M059J (cell line): ENCODE measurements at places on chromosomes 13 and 19. TPM values are rescaled to one million over a fixed set of nuclear protein-coding genes. Genes with fewer than 3 reads are reported as not detected.
A peak's percentile ranks its signal among the peaks of the same experiment; 100 is the strongest.

DNA sequence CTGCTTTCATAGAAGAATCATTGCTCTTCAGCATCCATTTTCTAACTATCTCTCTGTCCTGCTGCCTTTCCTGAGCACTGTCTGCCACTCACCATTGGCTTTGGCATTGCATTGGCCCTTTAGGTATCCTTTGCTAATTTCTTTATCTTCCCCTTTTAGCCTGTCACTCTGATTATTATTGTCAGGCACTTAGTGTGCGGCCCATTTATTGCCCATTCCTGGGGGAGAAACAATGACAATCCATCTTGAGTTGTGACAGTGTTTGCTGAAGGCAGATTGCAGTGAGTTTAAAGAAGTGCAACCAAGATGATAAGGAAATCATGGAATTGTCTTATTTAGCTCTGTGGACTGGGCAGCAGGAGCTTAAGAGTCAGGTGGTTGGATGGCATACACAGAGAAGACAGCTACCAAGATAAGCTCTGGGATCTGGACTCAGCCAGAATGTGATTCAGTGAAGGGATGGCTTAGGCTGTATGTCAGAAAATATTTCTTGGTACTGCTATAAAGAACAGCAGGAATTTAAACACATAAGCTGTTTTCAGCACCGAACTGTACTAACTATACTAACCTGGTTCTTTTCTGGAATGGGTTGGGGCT lies 25.3 kb downstream of the B3GLCT start:
- DNase-seq = no peak

DLEU7 gene
- total RNA-seq = 0.17 TPM in 1 of 2 replicates, not detected in the other

DNA sequence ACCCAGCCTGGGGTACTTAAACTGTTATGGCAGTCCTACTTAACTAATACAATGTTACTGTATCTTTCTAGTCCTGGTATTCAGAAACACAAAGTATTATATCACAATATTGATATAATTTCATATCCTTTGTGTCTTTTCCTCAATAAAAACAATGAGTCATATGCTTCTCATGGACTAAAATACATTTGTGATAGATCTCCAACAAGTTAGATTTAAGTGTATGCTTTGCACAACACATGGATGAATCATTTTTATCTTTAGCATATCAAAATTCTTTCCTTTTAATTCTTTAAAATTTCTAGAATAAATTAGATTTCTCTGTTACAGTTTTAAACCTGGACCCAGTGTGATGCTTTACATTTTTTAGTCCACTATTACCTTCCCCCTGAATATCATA lies 1357.8 kb upstream of the ATXN8OS start:
- DNase-seq = no peak

- no peak for DNase-seq
These were observed 40.5 kb upstream of the XPO4 start for GRCh38 chr13:20942938-20943559.

GRCh38 chr13:113209336-113209758 lies at the start of gene CUL4A:
TSS of gene CUL4A (plus strand) at chr13:113209613. CDS start at chr13:113209628, 15 bp downstream.
- peak; percentile 72 for DNase-seq

GRCh38 chr13:49436890-49437289 lies 7.0 kb downstream of the CAB39L start:
- peak; percentile 53 for DNase-seq

- DNase-seq = no peak
These were observed 3.8 kb downstream of the S1PR2 start for GRCh38 chr19:10227026-10227971.

EDNRB gene
- total RNA-seq = 2.2 and 3.6 TPM in 2 replicates

GRCh38 chr19:54047616-54048015 lies 16.1 kb downstream of the VSTM1 start:
- no peak for DNase-seq

GRCh38 chr13:110921695-110922094 lies 6.8 kb upstream of the ANKRD10 start:
- no peak for DNase-seq

DNA sequence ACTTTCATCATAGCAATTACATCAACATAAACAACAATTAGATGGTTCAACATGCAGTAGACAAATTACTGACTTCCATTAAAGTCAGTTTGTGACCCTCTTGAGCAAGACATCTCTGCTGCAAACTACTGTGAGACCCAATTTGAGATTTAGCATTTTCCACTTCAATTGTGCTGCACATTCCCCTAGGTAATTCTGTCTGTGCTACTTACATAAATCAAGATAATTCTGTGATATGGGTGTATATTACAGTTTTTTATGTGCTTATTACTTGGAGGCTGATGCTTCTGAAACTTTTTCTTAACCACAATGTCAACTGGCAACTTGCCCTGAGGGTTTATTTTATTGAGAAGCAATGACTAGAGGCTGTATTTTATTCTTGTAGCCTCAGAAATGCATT lies 1714.4 kb downstream of the OLFM4 start:
- no peak for DNase-seq
